ENCODE measurements at places on chromosomes 11 and 22.

DNA sequence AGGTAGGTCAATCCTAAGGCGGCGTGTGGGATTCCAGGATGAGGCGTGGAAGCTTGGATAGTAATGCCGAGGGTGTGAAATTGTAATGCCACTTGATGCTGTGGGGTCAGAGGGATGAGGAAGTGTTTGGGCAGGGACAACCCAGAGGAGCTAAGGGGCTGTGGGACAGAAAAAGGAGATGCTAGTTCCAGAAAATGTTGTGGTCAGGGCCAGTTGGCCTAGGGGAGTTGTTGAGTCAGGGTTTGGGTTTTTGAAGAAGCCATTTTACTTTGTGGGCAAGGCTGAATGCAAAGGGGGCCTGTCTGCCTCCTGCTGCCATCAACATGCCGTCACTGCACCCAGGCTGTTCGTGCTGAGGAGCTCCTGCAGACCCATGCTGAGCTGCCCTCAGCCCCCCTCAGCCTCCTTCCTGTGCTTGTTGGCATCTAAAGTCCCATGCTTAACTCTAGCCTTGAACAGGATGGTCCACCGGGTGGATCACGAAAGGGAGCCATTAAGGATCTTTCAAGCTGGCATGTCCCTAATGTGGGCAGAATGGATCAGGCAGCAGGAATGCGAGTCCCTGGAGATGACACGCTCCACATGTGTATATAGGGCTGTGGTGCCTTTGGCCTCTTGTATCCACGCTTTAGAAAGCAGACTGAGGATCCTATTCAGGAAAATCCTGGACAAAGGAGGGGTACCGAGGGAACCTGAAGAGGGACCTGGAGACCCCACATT, 2.1 kb downstream of the C11orf16 start:
- DNase-seq = no peak

GRCh38 chr11:112967082-112967481, 5.9 kb downstream of the NCAM1 start:
- DNase-seq = no peak

DNA sequence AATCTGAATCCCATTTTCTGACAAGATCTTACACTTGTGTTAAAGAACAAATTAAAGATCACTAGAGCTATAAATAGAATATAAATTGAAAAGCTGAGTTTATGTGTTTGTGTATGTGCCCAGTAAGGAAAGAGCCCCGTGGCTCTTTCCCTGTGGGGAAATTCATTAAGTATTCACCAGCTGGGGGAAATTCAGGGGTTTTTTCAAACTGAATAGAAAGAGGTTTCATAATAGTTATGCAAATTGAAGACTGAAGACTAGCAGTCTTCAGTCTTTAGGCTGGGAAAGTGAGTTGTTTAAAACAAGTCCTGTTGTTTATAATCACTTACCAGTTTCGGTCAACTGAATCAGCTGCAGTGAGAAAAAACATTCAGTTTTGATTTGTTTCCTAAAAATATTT, 11.3 kb upstream of the MS4A7 start:
- DNase-seq = no peak

GRCh38 chr11:68598816-68599653, 85.3 kb upstream of the GAL start:
- no peak for DNase-seq

- no peak for DNase-seq
Measured at GRCh38 chr11:70526116-70527045, 128.1 kb downstream of the CTTN start.

- no peak for DNase-seq
Measured at GRCh38 chr11:111735262-111736116, 30.7 kb downstream of the PPP2R1B start.

DNA sequence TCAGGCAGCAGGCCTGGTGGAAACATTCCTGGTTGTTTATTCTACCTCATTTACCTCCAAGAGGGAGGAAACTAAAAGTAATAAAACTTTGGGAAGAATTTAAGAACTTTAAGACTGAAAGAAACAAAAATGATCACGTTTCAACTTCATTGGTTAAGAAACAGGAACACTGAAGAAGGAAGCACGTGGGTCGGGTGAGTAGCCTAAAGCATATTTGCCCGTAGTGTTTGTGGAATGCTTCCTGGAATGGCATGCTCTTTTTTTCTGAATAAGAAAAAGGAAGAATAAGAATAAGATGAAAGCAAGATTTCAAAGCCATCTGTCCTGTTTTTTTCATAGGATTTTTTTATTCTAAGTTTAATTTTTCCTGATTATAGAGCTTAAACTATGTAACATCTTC, 83.1 kb downstream of the WNT11 start:
- no peak for DNase-seq

GRCh38 chr11:96393753-96394348, 4.0 kb downstream of the JRKL start:
- DNase-seq = peak; percentile 17

DNA sequence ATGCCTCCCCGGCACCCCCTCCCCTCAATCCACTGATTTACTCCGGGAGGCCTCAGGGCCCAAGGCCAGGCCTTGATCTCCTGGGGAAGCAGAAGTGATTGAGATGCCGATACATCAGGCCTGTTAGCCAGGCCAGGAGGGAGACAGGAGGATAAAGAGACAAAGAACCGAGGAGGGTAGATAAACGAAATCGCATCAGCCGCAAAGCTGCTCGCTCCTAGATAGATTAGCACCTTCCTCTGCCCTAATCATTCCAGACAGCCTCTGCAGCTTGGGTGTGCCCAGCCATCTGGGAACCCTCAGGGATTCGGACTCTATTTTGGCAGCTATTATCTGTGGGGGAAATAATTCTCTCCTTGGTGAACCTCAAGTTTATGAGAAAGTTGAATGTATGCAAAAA, 121.2 kb downstream of the ABTB2 start:
- no peak for DNase-seq

DNA sequence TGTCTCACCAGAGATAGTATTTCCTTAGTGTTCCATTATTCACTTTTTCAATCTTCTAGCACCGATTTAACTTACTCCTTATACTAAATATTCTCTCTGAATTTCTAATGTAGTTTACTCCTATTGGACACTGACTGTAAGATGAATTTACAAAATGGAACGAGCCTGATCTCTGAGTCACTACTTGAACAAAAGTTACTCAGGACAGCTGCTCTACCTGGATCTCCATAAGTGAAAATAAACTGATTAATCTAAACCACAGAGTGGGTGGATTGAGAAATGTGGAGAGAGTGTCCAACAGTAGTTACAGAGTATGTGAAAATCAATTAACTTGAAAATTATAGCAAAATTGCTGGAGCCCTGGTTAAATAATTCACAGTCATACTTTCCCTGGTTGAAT, 141.7 kb upstream of the CHORDC1 start:
- no peak for DNase-seq

GRCh38 chr11:103624708-103625623, 411.5 kb upstream of the DDI1 start:
- DNase-seq = no peak

DNA sequence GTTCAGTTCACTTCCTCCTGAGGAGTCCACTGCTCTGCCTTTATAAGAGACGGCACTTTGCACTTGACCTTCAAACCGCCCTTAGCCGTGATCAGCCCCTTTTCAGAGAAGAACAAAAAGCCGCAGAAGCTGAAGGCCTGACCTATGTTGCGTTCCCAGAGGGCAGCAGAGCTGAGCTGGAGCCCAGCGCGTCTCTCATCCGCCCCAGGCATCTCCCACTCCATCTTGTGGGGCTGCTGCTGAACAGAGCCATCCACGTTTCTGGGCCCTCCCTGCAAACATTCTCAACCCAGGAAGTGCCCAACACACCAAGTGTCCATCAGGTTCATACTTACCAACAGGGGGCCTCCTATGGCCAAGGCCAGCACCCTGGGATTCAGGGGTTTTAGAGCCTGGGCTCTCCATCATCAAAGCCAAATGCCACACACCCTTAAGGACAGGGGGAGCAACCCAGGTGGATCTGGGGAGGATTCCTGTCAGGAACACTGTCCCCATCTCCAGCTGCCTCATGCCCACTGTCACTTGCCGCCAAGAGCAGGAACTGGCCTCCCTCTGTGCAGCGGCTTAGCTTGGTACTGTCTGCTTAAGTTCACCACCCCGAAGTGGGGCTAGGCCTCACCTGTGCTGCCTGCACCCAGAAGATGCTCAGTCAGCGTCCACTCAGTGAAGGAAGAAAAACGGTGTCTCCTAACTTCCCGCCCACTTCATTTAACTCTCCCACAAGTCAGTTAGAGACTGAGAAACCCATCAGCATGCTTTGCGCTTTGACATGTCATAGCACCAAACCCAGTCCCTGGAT, 16.0 kb upstream of the EFCAB6 start:
- DNase-seq = no peak

GRCh38 chr11:21909145-21909544, 283.7 kb upstream of the ANO5 start:
- peak; percentile 3 for DNase-seq

GRCh38 chr22:28742562-28742962, 723 bp downstream of the HSCB start:
- DNase-seq = no peak

- no peak for DNase-seq
Measured at GRCh38 chr11:3947061-3947460, 91.6 kb downstream of the STIM1 start.

DNA sequence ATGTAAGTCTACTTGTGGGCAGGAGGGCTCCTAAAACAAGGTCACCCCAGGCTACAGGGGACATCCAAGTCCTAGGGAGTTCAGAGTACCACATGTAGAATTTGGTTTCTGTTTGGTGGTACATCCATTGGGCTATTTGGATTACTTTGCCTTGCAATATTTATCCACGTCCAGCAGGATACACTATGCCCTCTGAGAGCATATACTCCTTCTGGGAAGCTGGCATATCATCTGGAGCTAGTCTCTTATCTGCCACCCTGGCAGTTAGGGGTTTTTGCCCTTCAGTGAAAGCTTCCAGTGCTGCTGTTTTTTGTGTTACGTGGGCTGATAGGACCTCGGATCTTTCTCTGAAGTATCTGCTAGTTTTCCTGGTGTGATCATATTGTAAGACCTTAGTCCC, 7.3 kb downstream of the LMO2 start:
- DNase-seq = no peak

GRCh38 chr11:103662880-103663279, 373.6 kb upstream of the DDI1 start:
- DNase-seq = no peak

- DNase-seq = no peak
Measured at GRCh38 chr11:6646918-6647679, 8.5 kb downstream of the DCHS1 start.

DNA sequence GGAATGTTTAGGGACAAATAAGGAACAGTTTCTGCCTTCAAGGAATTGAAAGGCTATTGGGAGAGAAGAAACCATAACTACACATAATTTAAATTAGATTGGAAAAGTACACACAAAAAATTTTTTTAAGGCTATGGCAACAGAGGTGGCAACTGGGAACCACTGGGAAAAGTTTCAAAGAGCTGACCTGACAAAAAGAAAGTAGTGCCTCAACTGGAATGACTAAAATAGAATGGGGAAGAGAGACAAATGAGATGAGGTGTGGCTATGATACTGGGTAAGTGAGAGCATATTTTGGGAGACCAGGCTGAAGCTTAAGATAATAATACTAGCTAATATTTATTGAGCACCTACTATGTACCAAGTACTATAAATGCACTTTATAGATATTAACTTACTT, 2.9 kb upstream of the AKIP1 start:
- no peak for DNase-seq

DNA sequence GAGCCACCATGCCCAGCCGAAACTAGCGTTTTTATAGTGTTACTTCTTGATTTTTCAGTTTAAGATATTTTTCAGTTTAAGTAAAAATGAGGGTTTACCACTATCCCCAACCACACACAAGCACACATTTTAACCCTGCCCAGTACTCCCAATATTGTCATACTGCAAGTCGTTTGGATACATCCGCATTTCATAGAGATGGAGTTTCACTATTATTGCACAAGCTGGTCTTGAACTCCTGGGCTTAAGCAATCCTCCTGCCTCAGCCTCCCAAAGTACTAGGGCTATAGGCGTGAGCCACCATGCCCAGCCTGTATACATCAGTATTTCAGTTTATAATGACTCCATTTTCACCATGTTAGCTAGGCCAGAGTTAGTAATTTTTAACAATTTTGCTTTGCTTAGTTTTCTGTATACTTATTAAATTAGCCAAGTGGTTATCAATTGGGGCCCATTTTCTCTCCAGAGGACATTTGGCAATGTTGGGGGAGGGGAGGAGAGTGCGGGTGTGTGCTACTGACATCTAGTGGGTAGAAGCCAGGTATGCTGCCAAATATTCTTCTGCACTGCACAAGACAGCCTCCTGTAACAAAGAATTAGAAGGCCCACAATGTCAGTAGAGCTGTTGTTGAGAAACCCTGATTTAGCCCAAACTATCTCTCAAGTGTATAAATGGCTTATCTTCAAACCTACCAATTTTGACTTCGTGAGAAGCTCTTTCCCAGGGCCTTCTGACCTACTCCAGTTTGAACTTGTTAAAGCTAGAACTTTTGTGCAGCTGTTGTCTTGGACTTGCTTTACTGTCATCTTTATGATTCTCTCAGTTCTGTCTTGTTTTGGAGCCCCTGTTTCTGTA, 7.3 kb downstream of the USP47 start:
- peak; percentile 32 for DNase-seq

DNA sequence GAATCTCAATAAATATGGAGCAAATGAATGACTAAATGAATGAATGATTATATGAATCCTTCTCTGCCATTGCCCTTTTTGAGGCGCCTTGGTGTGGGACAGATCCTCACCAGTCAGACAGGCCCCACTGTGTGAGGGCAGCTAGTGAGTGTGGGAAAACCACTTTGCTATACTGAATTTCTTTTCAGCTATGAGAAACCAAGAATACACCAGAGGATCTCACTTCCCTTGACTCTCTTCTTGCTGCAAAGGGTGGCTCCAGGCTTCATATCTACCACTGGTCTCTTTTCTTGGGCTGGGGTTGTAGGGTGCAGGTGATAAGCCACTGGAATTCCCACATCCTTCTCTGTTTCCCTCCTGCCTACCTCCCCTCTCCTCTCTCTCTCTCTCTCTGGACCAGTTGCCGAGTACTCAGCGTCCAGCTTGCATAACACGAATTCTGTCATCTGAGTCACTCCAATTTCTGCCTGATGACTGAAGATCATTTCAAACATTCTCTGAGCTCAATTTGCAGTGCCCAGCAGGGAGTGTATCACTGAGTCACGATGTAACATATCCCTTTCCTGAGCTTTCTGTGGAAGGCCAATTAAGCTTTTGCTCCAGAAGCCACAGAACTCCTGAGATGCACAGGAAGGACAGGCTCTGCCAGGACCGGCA, 304.3 kb upstream of the NCAM1 start:
- no peak for DNase-seq

GRCh38 chr11:23749762-23750430, 747.0 kb upstream of the LUZP2 start:
- no peak for DNase-seq

DNA sequence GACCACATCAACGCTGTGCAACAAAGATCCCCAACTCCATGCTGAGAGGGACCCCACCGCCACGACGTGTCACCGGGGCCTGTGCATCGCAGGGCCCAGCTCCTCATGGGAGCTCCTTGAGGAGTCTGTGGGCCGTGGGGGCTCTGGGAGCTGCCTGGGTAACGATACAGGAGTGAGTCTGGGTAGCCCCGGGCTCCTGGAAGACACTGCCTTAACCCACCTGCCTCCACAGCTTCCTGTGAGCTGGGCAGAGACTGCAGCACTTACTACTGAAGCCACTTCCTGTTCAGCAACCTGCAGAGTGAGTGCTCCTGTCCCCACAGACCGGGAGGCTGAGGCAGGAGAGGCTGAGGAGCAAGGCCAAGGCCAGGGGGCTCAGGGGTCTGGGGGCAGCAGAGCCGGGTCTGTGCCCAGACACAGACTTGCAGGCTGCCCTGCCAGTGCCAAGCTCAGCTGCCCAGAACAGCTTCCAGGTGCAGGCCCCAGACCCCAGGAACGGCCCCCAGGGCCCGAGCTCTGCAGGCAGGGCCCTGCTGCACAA, 226.7 kb downstream of the BRD1 start:
- DNase-seq = no peak
